ENCODE measurements at places on chromosomes 2 and 18.

- DNase-seq, result no peak
Observed at GRCh38 chr18:25553631-25554263, 201.8 kb upstream of the ZNF521 start.

GRCh38 chr2:16012626-16013358 is 72.4 kb downstream of the MYCN start:
- no peak for DNase-seq

- no peak for DNase-seq
Observed at GRCh38 chr2:218991674-218992168, 1.5 kb downstream of the CRYBA2 start.

- no peak for DNase-seq
Observed at GRCh38 chr2:844715-845114, 105.9 kb upstream of the SNTG2 start.

DNA sequence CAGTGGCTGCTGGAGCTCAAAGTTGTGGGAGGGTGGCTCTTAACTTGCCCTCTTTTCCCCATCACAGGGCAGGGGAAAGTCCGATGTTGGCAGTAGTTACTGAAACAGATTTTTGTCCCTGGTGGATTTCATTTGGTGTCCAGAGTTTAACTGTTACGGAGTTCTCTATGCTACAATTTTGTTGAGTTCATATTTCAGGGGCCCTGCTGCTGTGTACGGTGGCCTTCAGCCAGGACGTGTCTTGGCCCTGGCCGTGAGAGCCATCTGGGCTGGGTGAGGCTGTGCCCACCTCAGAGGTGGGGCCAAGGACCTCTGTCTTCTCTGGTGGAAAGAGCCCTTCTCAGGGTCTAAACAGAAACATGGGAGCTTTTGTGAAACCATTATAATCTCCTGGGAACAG is 67.4 kb downstream of the SH3YL1 start:
- no peak for DNase-seq

DNA sequence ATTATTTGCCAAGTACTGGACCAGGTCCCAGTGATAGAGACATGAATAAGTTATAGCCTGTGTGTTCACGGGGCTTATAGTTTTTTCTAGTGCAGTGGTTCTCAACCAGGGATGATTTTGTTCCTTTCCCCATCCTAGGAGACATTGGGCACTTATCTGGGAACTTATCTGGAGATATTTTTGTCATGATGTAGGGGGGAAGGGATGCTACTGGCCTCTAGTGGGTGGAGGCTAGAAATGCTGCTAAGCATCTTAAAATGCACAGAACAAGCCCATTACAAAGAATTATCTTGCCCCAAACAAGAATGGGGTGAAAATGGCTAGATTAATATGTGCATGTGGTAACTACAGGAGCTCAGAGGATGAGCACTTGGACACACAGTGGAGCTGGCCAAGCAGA is 75.2 kb downstream of the KLHL29 start:
- DNase-seq, result no peak

- no peak for DNase-seq
Observed at GRCh38 chr2:177201919-177202346, 10.7 kb upstream of the HNRNPA3 start.

GRCh38 chr18:57737400-57738060 is 65.6 kb downstream of the ATP8B1 start:
- DNase-seq, result peak; percentile 6

- DNase-seq, result no peak
Observed at GRCh38 chr2:128420131-128420530, 101.5 kb upstream of the HS6ST1 start.

DNA sequence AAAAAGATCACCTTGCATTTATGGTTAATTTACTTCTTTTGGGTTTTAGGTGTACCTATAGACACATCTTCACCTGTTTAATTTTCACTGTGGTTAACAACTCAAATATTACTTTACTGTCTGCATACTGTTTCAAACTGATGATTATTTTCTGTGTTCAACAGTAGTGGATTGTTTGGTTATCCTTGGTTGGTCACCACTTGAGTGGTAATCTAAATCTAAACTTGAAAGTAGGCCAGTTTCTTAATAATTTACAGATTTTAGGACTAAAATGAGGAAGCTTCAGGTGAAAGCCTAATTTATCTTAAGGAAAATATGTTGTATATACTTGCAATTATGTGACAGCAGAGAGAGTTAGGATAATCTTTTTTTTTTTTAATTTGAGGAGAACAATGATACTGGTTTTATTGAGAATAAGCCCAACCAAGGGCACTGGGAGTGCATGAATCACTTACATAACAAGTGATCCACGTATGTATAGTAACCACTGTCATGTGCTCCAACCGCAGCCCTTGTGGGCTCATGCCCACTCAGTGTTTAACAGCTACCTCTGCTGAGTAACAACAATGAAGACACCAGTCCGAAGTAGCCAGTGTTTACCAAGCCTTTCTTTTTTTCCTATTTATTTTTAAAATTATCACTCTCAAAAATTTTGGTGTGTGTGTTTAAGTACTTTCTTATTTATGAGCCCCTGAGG is 31.0 kb upstream of the WDSUB1 start:
- DNase-seq, result no peak

- no peak for DNase-seq
Observed at GRCh38 chr2:121103960-121104359, 181.0 kb downstream of the TFCP2L1 start.

DNA sequence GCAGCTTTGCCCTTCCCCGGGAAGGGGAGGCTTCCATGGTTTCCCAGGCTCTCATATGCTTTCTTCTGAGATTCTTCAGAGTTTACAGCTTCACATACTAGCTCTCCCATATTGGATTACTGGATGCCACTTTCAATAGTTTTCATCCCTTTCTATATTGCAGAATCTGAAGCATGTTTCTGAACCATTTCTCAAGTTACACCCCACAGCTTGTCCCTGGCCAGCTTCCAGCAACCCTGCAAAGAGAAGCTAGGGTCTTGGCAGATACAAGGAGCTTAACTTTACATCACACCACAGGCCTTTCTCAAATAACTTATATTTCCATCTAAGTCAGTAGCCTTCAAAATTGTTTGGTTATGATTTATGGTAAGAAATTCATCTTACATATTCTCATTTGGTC is 39.6 kb downstream of the LHCGR start:
- DNase-seq, result no peak

DNA sequence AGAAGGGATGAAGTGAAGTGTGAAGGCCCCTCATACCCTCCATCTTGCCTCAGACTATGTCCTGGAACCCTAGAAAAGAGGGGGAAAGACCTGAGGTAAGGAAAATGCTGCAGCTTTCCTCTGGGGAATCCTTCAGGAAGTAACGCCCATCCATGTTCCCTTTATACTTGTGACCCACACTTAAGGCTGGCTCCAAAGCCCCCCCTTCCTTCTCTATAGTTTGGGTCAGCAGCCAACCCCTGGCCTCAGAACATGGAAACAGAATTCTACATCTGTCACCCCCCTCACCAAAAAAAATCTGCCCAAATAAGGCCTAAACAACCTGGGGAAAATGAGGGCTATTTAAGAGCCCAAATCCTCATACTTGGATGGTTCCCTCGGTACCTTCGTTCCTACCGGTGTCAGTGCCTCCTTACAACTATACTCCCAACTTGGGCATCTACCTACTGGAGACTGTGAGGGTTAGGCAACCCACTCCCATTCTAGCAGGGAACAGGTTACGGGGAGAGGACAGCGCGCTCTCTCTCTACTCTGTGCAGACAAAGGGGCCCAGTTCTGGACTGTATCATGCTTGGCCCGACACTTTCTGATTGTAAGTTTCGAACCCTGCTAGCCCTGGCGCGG is 689 bp downstream of the OST4 start:
- DNase-seq, result no peak

DNA sequence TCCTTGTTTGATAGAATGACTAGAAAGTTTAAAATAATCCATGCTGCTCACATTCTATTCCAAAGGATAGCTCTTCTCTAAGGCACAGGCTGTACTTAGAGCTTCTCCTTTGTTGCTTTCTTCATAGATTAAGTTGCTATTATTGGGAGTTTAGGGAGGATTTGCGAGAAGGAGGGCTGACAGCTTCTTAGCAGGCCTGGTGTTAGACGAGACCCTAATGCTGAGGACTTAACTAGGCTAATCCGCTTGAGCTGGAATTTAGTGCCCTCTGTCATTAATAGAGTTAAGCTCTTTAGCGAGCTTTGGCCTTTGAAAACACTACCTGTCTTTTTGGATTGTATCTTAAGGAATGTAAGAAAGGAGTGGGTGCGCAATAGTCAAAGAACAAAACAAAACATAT is 81.3 kb downstream of the MOGAT1 start:
- no peak for DNase-seq

- no peak for DNase-seq
Observed at GRCh38 chr2:149648282-149649030, 60.9 kb upstream of the MMADHC start.

- DNase-seq, result no peak
Observed at GRCh38 chr2:235191978-235192377, 240.2 kb downstream of the SH3BP4 start.

DNA sequence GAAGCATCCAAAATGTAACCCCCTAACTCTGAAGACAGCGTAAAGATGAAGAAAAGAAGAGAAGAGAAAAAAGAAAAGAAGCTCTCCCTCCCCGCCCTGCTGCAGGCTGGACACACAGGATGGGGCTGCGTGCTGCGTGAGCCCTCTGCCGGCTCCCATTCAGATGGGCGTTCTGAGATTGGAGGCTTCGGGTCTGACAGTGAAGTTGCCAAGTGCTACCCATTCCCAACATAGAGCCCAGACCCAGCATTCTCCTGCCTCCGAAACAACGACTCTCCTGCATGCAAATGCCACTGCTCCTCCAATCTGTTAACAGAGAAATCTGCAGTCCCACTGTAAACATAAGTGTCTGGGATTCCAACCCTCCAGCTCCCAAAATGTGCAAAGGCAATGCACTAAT is 234.9 kb downstream of the BCL11A start:
- no peak for DNase-seq

- DNase-seq, result no peak
Observed at GRCh38 chr2:30366199-30366691, 80.8 kb upstream of the LCLAT1 start.

DNA sequence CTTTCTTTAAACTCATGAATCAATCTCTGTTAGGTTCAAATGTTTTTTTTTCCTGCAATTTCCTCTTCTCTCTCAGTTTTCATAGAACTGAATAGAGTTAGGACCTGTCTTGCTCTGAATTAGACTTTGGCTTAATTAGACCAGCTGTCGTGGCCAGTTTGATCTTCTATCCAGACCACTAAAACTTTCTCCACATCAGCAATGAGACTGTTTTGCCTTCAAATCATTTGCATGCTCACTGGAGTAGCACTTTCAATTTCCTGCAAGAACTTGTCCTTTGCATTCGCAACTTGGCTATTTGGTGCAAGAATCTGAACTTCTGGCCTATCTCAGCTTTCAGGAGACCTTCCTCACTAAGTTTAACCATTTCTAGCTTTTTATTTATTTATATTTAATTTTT is 2002.2 kb upstream of the PIK3C3 start:
- DNase-seq, result no peak

GRCh38 chr18:33866386-33866785 is 288.4 kb downstream of the ASXL3 start:
- DNase-seq, result no peak

GRCh38 chr2:185700883-185701282 is 37.7 kb upstream of the FSIP2 start:
- no peak for DNase-seq

DNA sequence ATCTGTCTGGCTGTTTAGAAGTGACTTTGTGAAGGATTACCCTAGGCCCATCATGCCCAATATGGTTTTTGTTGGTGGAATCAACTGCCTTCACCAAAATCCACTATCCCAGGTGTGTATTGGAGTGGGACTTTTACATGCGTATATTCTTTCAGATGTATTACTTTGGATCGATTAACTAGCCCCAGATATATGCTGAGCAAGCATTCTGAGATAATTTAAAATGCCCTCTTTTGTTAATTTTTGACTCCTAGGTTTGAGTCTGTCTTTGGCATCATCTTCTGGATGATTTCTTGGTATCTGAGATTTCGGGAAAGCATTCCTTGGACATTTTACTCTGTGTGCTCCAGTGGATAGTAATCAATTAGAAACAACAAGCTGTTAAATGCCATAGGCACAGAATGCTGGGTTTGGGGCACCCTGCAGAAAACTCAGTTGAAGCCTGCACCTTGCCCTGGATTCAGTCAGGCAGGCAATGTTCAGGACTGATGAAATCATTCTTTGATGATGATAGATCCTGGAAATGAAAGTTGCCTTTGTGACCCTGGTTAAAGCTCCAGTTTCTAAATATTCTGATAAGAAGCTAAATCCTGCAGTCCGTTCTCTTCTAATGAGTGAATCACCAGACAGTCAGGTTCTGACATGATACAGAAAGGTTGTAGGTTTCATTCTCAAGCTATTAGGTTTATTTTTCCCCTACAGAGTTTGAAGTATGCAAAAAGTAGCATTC is 1.1 kb downstream of the UGT1A1 start:
- no peak for DNase-seq
